ENCODE measurements at places on chromosomes 7 and 10. TPM values are rescaled to one million over a fixed set of nuclear protein-coding genes. Genes with fewer than 3 reads are reported as not detected.

DNA sequence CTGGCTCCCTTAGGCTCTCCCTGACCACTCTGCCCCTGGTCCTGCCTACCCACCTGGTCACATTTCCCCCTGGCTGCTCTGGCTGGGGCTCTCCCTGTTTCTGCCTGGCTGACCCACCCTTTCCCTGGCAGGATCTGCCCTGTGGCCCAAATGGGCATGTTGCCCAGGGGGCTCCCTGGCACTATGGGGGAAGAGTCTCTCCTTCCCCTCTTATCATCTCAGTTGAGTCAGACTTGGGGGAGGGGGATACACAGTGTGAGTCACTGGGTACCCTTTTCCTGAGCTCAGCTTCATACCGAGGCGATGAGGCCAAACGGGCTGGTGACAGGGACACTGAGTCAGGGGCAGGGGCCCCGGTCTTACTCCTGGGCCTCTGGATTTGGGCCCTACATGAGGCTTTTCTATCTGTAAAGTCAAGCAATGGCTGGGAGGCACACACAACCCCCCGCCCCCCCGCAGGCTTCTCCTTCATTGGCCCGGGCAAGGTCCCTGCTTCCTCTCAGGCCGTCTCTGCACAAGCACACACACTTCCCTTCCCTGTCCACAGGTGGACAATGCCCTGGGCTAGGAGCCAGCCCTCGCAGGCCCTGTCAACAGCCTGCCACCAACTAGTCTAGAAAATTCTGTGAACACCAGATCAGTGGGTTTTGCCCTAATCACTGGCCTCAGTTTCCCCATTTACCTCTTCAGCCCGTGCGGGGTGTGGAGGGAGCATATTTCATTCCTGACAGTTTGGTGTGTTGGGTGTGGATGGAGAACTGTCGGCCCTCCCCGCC, 627 bp upstream of the FLNC start:
- peak overlapping the region; percentile 75 for H3K27ac ChIP-seq
- H3K4me1 ChIP-seq: peaks cover 26% of the 10 kb centered on the region
- H3K27me3 ChIP-seq: no peaks in the 10 kb centered on the region
- H3K36me3 ChIP-seq: no peaks in the 10 kb centered on the region
- DNase-seq: peak; percentile 83

GRCh38 chr10:99172128-99172738, 63.4 kb downstream of the HPSE2 start:
- no peaks in the 10 kb centered on the region for H3K36me3 ChIP-seq
- DNase-seq: peak; percentile 78
- H3K27ac ChIP-seq: no peak overlapping the region
- no peaks in the 10 kb centered on the region for H3K4me1 ChIP-seq
- no peak overlapping the region for H3K4me3 ChIP-seq

DNA sequence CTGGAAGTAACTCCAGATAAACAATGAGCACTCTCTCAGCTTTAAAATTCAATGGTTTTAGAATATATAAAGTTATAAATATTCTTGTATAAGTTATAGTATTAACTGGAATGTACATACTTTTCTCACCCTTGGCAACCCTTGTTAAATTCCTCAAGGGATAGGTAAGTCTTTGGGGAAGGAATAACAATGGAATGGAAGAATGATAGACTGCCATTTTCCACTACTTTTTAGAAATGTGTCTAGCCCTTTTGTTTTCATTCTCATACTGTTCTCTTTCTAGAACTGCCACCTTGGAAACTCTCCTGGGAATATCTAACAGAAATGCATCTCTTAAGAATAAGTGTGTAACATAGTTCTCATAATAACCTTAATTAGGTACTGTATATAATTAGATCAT, 8.3 kb downstream of the KIF5B start:
- peaks cover 8% of the 10 kb centered on the region for H3K4me1 ChIP-seq
- no peak overlapping the region for H3K27ac ChIP-seq
- DNase-seq: peak; percentile 45
- H3K27me3 ChIP-seq: no peaks in the 10 kb centered on the region
- H3K36me3 ChIP-seq: peaks cover 7% of the 10 kb centered on the region
- H3K4me3 ChIP-seq: no peak overlapping the region

DNA sequence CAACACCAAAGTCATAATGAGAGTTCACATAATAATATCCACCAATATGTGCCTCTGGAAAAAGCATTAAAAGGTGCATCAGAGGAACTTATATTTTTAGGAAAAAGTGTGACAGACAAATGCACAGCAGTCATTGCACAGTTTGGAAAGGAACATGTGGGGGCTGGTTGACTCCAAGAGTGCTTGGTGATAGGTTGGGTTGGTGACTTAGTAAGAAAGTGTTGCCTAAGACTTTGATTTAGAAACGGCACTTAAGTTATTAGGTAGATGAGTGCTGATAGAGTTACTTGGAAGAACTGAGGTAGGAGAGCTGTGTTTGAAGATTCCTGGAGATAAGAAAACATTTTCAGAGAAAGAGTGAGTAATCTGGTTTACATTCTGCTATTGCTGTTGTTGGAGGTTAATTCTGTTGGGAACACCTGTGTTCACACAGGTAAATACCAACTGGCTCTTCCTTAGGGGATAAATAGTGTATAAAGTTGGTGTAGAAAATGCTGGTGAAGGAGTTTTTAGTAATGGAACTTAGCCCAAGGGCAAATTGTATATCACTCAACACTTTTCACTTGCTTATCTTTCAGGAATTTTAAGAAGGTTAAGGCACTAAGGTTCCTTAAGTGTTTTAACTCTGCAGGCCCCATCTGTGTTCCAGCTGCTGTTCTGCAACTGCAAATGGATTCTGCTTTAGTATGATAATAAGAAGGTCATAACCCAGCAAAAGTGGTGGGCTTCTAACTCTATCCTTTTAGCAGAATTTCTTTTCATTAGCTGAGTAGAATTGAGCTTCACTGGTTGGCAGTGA, 196.1 kb downstream of the NSUN6 start:
- H3K27me3 ChIP-seq: no peaks in the 10 kb centered on the region
- no peak overlapping the region for H3K4me3 ChIP-seq
- H3K4me1 ChIP-seq: no peaks in the 10 kb centered on the region
- H3K27ac ChIP-seq: no peak overlapping the region

GRCh38 chr7:121138262-121138933, 149.9 kb downstream of the CPED1 start:
- H3K27me3 ChIP-seq: no peaks in the 10 kb centered on the region
- H3K4me3 ChIP-seq: no peak overlapping the region
- no peak overlapping the region for H3K27ac ChIP-seq
- H3K4me1 ChIP-seq: no peaks in the 10 kb centered on the region

- DNase-seq: peak; percentile 38
- H3K4me1 ChIP-seq: no peaks in the 10 kb centered on the region
- no peak overlapping the region for H3K27ac ChIP-seq
Measured at GRCh38 chr10:70477661-70478162, 855 bp upstream of the PALD1 start.

GRCh38 chr10:24251547-24251946, 42.6 kb downstream of the KIAA1217 start:
- no peaks in the 10 kb centered on the region for H3K4me1 ChIP-seq
- no peak overlapping the region for H3K4me3 ChIP-seq
- no peak overlapping the region for H3K27ac ChIP-seq
- no peaks in the 10 kb centered on the region for H3K36me3 ChIP-seq

DNA sequence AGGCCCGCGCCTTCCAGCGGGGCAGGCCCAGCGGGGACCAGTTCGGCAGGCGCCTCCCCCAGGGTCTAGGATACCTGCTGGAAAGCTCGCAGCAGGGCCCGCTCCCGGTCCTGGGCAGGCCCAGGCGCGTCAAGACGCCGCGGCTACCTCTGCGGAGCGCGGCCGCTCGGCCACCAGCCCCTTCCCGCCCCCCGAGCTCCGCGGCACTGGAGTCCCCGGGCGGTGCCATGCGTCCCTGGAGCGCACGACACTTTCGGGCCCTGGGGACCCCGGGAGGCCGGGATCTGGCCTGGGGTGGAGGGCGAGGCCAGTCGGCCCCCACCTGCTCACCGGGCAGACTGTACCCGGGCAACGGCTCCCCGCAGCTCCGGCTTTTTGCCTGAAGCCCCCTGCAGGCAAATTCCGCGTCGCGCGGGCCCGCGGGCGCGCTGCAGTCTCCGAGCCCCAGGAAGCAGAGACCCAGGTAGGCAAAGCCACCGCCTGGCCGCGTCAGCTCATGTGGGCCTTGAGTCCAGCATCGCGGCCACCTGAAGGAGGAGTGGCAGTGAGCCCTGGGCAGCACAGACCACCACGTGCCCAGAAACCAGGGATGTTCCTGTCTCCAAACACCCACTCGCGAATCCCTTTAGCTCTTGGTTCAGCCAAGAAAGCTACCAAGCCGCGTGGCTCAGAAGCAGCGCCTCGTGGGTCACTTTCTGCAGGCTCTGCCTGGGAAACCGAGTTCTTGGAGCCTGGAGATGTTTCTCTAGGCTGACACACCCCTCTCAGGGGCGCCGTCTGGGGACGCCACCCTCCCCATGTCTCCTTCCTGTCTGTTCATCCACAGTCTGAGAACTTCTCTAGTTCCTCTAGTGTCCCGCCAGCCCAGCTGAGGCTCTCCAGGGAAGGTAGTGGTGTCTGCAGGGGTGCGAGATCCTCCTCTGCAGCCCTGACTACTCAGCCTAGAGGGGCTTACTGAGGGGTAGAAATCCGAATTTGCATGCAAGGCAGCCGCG, 46.1 kb upstream of the APBB1IP start:
- no peaks in the 10 kb centered on the region for H3K4me1 ChIP-seq
- no peaks in the 10 kb centered on the region for H3K27me3 ChIP-seq
- no peak overlapping the region for H3K4me3 ChIP-seq
- H3K36me3 ChIP-seq: no peaks in the 10 kb centered on the region

GRCh38 chr7:159140170-159140910, 4.3 kb downstream of the VIPR2 start:
- no peak for DNase-seq
- no peak overlapping the region for H3K4me3 ChIP-seq
- no peak overlapping the region for H3K27ac ChIP-seq
- peaks cover 4% of the 10 kb centered on the region for H3K27me3 ChIP-seq

- H3K4me1 ChIP-seq: peaks cover 2% of the 10 kb centered on the region
- H3K4me3 ChIP-seq: no peak overlapping the region
- H3K27me3 ChIP-seq: no peaks in the 10 kb centered on the region
- DNase-seq: no peak
Measured at GRCh38 chr7:80593869-80594586, 44.4 kb upstream of the CD36 start.

DNA sequence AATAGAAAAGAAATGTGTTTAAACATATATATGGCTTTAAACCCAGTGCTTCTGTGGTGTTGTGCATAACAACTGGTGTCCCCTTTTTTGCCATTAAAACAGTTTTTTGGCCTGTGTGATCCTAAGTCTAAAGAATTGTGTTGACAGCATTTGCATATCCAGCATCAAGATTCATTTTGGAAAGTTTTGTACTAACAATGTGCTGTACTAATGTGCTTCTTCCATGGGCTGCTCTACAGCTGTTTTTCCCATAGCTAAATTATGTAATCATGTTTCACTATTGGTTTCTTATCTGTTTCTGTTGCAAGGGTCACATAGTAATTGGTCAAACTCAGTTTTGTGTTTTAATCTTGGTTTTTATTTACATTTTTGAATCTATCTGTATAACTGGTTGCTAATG, 5.5 kb downstream of the CNNM2 start:
- H3K4me3 ChIP-seq: no peak overlapping the region
- no peak for DNase-seq
- no peaks in the 10 kb centered on the region for H3K4me1 ChIP-seq
- H3K36me3 ChIP-seq: no peaks in the 10 kb centered on the region
- no peaks in the 10 kb centered on the region for H3K27me3 ChIP-seq

DNA sequence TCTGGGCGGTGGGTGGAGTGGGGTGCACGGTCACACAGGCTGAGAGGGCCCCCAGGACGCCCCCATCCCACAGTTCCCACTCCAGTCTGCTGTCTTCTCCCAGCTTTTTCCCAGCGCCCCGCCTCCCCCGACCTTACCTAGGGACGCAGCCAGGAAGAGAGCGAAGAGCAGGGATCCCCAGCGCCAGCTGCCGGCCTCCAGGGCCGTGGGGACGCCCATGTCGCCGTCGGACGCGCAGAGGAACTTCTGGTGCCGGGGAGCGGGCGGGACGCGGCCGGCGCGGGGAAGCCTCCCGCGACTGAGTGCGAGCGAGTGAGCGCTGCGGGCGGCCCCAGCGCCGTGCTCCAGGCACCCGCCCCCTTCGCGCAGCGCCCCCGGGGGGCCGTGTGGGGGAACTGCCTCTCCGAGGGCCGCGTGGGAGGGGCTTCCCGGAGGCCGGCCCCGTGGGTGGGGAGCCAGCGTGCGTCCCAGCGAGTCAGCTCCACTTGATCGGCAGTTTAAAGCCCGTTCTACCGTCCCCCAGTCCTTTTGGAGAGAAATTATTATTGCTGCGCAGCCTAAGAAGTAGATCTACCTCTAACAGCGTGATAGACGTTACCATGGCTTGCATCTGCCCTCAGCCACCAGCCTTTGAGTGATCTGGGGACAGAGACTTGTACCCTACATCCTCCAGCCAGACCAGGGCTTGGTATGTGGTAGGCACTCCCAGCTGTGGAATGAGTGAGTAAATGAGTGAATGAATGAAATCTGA, at the start of gene VSIR:
Gene VSIR (minus strand): TSS at position 300 of the 751 bp plus-strand sequence. CDS start 81 bp downstream, at position 219.
- H3K4me3 ChIP-seq: peak within 1 kb of the TSS; percentile 62
- peak within 1 kb of the TSS; percentile 22 for H3K27ac ChIP-seq
- H3K27me3 ChIP-seq: peaks cover 4% of the 10 kb centered on the region
- DNase-seq: peak; percentile 72
- peaks cover 35% of the 10 kb centered on the region for H3K4me1 ChIP-seq
- peaks cover 1% of the 10 kb centered on the region for H3K36me3 ChIP-seq

DNA sequence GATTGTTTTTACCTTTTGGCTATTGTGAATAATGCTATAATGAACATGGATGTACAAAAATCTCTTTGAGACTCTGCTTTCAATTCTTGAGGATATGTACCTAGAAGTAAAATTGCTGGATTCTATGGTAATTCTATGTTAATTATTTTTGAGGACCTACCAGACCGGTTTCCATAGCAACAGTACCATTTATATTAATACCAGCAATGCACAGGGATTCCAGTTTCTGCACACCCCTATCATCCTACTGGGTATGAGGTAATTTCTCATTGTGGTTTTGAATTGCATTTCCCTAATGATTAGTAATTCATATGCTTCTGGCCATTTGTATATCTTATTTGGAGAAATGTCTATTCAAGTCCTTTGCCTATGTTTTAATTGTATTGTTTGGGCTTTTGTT, 9.9 kb upstream of the PPP1R9A start:
- no peak overlapping the region for H3K4me3 ChIP-seq
- H3K36me3 ChIP-seq: no peaks in the 10 kb centered on the region
- no peak overlapping the region for H3K27ac ChIP-seq
- no peaks in the 10 kb centered on the region for H3K4me1 ChIP-seq
- DNase-seq: no peak
- no peaks in the 10 kb centered on the region for H3K27me3 ChIP-seq

DNA sequence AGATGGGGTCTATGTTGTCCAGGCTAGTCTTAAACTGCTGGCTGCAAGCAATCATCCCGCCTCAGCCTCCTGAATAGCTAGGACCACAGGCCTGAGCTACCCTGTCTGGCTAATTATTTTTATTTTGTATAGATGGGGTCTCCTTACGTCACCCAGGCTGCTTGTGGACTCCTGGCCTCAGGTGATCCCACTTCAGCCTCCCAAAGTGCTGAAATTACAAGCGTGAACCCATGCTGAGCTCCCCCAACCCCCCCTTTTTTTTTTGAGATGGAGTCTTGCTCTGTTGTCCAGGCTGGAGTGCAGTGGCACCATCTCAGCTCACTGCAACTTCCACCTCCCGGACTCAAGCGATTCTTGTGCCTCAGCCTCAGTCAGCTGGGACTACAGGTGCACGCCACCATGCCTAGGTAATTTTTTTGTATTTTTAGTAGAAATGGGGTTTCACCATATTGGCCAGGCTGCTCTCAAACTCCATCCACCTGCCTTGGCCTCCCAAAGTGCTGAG, 25.4 kb downstream of the FAM25A start:
- peaks cover 3% of the 10 kb centered on the region for H3K36me3 ChIP-seq
- DNase-seq: no peak
- H3K27ac ChIP-seq: no peak overlapping the region
- H3K4me1 ChIP-seq: no peaks in the 10 kb centered on the region
- H3K4me3 ChIP-seq: no peak overlapping the region

OR2A5 gene
- not detected for total RNA-seq

LIPJ gene
- 0.26 TPM for total RNA-seq

TEX47 gene
- total RNA-seq: not detected

Data from fibroblast of lung (primary cell).